ENCODE measurements at places on chromosomes 1 and 21.

DNA sequence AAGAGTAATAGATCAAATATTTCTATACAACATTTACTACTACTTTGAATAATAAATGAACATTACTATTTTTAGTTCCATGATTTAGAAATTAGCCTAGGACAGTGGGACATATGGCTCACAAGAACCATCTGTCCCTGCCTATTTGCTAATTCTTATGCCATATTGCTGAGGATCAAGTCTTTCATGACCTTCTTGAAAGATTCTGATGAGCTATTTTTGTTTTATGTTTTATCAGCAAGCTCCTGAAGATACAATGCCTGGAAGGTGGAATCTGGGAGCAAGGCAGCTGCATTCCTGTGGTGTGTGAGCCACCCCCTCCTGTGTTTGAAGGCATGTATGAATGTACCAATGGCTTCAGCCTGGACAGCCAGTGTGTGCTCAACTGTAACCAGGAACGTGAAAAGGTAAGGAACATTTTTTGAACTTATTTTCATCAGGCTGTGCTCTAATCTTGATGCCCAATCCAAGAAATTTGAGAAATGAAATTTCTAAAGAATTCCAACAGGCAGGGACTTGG lies 326.7 kb downstream of the PAPPA2 start:
- peak; percentile 78 for DNase-seq

GRCh38 chr1:236862615-236863211 lies 67.6 kb downstream of the MTR start:
- DNase-seq, result no peak

- peak; percentile 47 for DNase-seq
Measured at GRCh38 chr1:154386643-154387352, 18.3 kb upstream of the IL6R start.

DNA sequence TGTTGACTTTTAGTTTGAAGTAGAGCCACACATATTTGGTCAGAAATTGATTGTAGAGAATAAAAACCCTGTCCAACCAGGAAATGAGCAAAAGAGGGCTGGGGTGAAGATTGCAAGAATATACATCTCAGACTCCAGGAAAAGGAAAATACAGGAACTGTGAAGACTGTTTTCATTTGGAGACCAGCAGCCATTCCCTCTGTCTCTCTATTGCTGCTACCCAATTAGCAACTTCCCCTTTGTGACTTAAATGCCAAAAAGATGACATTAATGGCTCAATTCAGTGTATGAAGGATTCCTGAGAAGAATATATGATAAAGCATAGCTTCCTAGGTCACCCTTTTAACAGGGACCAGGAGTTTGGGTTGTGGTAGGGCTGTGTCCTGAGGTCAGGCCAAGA lies 31.6 kb upstream of the CEP350 start:
- no peak for DNase-seq

DNA sequence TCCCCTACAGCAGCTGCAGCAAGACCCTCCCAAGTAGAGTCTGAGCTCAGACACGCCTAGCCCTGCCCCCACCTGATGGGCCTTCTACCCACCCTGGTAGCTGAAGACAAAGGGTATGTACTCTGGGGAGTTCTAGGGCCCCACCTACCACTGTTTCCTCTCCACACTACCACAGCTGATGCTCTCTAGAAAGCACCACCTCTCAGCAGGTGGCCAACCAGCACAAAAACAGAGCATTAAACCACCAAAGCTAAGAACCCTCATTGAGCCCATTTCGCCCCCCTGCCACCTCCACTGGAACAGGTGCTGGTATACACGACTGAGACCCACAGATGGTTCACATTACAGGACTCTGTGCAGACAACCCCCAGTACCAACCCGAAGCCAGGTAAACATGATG lies 258.9 kb downstream of the SETD4 start:
- no peak for DNase-seq

DNA sequence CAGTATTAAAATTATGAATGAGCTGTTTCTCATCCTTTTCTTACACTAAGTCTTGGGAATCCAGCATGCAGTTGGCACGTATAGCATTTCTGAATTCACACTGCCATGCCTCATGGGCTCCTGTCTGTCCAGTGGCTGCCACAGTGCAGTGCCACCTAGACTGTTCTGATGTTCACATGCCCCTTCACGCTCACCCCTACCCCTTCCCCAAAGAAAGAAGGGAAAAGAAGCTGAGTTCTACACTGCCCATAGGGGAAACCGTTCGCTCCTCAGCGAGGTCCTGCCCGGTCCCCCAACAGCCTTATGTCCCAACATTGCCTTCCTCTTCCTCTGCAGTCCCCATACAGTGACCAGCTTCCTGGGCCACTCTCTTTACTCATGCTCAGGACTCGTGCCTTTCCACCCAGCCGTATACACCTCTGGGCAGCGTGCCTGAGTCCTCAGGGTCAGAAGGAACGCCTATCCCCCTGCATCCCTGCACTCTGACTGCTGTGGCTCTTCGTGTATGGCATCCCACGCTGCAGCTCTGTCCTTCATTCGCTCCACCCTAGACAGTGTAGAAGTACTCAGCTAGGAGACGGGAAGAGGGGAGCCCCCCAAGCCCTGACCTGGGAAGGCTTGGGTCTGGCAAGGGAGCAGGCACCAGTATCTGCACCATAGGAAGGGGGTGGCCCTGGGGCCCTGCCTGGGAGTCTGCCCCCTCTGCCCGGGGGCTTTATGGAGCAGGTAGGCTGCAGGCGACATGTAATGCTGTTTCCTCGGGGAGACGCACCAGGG lies 24.1 kb upstream of the ARF1 start:
- no peak for DNase-seq

- DNase-seq, result no peak
Measured at GRCh38 chr1:53295295-53295694, 32.6 kb downstream of the LRP8 start.

GRCh38 chr1:228108055-228108690 lies 926 bp downstream of the MRPL55 start:
- DNase-seq, result no peak

- peak; percentile 82 for DNase-seq
Measured at GRCh38 chr1:154324669-154325582, at the start of gene ATP8B2. Gene ATP8B2 (plus strand): TSS chr1:154325525. CDS start chr1:154328142, 2,617 bp downstream.

DNA sequence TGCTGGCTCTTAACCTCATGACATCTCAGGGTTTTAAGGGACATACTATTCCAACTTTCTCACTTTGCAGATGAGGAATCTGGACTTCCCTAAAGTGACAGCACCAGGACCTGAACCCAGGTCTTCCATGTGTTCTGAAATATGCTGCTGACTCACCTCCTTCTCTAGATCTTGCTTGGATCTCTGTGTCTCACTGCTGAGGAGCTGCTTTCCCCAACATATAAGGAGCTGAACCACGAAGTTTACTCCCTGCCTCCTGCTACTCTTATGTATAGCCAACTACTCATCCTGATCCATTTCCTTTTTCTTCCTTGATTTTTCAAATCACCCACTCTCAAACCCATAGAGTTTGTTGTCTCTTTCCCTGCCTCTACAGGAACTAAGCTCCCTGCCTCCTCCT lies 38.2 kb downstream of the ALG14 start:
- peak; percentile 63 for DNase-seq

DNA sequence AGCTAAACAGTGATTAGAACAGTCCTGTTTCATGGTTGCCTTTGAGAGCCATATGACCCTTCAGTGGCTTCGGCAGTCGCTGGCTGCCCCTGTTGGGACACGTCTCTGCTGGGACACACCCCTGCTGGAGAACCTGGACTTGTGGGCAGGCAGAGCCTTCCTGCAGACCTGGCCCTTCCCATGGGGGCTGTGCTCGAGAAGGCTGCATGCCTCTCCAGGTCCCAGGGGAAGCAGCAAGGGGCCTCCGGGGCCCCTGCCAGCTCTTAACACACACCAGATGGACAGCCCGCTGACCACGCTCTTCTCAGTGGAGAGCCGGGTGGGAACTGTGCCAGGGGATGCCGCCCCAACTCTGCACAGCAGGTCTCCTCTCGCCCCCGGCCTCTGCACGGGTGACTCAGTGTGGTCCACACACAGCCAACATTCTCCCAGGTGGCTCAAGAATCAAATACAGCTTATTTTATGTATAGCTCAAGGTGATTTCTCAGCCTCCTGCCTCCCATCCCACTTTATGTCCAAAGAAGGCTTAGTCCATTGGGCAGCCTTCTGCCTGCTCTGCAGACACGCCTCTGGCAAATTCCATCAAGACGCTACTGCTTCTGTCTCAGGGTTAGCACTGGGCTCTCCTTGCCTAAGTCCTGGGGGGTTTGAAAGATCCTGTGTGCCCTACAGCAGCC lies 450.8 kb downstream of the KIF26B start:
- DNase-seq, result peak; percentile 89
